Activated T-helper 17 cell treated with anti-CD3 and anti-CD28 coated beads, Interleukin-2, amount 50 U/mL, for 72 hours (primary cell): ENCODE measurements at places on chromosomes 5 and 9. TPM values are rescaled to one million over a fixed set of nuclear protein-coding genes. Genes with fewer than 3 reads are reported as not detected.

The TMEM38B gene
- 13.5 TPM for total RNA-seq

The RNF180 gene
- not detected for total RNA-seq

The RBM27 gene
- total RNA-seq: 20.7 TPM

The ARL14EPL gene
- total RNA-seq: not detected

GRCh38 chr9:652914-653313, 188.6 kb upstream of the DMRT1 start:
- no peak for ATAC-seq

DNA sequence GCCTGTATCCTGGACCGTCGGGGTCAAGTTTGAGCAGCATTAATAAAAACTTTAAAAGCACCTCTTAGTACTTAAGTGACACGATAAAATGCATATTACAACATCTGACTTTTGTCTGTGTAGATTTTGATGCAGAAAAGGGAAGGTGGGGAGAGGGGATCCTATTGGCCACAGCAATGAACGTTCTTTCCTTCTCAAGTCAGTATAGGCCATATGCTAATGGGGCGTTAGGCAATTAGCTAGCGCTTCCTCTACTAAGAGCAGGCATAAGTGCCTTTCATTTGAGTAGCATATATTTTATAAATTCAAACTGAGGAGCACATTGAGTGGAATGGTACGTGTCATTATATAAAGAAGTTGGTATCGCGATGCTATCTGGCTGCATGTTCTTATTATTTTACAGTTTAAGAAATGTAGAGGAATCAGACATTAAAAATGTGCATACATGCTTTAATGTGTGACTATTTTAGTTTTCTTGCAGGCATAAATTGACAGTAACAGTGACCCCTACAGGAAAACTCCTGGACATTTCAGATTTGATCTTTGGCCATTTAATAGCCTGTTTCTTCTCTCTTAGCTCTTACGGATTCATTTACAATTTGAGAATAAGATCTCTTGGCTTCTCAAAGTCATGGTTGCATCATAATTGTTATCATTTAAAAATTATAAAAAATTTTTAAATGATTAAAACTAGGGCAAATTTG, 1.1 kb upstream of the GNA14 start:
- no peak for ATAC-seq

DNA sequence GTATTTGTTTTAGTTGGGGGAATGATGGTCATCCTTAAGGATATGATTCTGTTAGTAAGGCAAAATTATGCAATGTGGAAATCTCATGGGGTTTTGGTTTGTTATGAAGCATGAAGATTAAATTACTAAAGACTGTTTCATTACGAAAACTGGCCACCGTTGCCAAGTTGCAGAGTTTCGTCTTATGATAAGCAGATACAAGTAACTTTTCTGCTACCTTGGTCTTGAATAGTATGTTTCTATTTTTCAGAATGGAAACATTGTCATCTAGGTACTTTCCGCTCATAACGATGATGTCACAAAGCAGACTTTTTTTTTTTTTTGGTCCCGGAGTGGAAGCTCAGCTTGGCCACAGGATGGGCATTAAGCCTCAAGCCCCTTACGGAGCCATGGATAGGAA, 4.2 kb downstream of the CCNI2 start:
- peak; percentile 67 for ATAC-seq

DNA sequence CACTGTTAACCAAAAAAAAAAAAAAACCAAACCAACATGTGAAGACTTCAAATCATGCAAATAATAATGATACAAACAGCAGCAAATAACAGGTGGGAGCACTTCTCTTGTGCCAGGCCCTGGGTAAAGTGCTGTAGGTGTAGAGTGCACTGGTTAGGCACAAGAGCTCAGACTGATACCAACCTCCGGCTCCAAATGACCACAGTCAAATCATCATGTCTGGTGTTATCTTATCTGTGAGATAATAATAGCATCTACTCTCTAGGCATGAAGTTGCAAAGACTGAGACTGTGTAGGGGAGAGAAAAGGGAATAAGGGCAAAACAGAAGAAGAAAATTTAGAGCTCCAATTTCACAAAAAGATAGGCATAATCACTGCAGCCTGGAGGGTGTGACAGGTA, 159.5 kb downstream of the ARL15 start:
- ATAC-seq: no peak

DNA sequence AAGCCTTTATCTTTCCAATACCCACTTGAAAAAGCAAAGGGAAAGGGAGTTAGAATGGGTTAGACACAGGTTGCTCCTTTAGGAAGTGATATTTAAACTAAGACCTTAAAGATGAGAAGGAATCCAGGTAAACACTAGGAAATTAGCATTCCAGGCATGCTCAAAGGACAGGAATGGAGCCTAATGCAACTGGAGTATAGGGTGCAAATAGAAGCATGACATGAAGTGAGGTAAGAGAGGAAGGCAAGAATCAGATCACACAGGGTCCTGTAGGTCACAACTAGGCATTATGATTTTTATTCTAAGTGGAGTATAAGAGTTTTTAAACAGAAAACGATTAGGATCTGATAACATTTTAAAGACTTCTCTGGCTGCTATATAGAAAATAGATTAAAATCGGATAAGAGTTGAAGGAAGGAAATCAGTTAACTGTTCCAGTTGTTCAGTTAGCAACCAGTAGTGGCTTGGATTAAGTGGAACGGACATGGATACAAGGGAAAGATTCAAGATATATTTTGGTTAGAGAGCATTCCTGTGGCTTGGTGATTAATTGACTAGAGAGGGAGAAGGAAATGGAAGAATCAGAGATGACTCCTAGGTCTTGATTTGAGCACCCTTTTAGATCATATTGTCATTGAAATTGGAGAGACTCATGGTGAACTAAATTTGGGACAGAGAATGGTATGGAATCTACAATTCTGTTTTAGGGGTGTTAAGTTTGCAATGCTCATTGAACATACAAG, 95.9 kb downstream of the FBXO4 start:
- no peak for ATAC-seq
